ENCODE measurements at places on chromosomes 13 and 19.

- DNase-seq: no peak
Measured at GRCh38 chr13:81562598-81562997, 1221.7 kb upstream of the SPRY2 start.

DNA sequence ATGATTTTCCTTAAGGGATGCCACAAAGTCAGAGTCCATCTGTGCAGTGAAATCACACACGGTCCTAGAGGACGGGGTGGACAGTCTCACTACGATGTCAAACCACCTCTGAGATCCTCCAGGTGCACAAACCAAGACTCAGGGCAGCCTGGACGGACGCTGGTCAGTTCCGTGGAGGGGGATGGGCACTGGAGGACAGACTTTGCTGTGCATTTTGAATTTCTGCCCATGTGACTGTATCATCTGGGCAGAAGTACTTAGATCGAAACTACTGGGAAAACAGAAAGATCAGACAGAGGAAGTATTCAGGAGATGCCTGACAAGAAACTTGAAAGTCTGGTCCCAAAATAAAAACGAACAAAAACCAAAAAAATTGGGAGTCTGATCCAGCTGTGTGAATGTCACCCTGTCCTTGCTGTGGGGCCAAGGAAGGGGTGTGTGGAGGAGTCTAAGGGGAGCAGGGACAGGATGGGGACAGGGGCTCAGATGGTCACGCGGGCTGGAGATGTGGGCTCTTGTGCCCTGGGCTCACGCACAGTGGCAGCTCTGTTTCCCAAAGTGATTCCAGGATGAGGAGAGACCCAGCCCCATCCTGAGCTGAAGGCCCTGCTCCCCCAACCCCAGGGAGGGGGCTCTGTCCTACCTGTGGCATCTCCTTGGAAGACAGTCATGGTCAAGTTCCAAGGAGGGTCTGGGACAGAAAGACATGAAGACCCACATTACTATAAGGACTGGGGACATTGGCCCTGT lies 1.5 kb downstream of the SIGLEC8 start:
- DNase-seq: no peak

DNA sequence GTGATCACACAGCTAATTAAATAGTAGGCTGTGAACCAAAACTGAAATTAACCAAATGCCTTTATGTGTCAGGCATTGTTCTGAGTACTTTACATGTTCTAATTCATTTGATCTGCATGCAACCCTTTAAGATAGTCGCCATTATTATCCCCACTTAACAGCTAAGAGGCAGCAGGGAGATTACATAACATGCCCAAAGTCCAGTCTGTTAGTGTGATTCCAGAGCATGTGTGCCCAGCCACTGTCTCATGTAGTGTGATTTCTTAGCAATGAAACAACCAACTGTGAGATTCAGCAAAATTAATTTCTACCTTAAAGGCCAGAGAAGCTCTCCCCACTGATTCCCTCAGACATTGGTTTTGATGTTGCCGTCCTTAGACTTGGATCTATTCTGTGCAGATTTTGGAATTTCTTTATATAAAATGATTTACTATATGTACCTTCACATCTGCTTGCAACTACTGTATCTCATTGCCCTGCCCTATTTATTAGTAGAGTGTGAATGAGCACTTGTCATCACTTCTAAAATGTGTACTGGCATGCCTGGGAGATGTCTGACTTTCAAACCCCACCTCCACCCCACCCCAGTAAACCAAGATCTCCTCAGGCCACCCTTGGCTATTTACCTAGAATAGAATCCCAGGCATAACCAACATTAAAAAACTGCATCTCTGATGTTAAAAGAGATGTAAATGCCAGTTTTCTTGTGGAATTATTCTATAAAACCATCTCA lies 41.2 kb downstream of the POLR1D start:
- DNase-seq: no peak

- DNase-seq: no peak
Measured at GRCh38 chr13:112952759-112953551, 16.1 kb upstream of the MCF2L start.

- no peak for DNase-seq
Measured at GRCh38 chr13:114099918-114100445, 32.4 kb downstream of the RASA3 start.

- peak; percentile 93 for DNase-seq
Measured at GRCh38 chr19:34676697-34677385, at the start of gene SCGB2B2. Gene SCGB2B2 (minus strand): TSS chr19:34677159. CDS start chr19:34594563, 82,596 bp downstream.

DNA sequence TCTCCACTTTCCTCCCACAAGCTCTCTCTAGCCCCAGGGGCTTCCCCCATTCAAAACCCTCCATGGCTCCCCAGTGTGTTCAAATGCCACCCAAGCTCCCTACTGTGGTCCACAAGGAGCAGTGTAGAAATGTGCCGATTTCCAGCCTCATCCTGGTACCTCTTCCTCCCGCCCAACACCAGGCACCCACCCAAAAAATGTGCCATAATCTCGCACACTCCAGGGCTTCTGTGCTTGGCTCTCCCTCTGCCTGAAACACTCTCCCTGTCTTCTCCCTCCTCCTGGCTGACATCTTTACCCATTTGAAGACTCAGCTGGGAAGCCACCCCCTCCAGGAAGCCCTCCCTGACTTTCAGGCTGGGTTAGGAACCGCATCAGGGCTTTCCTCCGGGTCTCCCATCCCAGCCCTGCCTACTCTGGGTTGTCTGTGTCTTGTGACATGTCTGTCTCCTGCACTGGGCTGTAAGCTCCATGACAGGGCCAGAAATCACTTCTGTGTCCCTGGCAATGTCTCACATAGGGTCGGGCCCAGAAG lies 16.6 kb upstream of the MEIS3 start:
- DNase-seq: no peak

GRCh38 chr13:26727633-26728032 lies 33.0 kb downstream of the GPR12 start:
- no peak for DNase-seq

DNA sequence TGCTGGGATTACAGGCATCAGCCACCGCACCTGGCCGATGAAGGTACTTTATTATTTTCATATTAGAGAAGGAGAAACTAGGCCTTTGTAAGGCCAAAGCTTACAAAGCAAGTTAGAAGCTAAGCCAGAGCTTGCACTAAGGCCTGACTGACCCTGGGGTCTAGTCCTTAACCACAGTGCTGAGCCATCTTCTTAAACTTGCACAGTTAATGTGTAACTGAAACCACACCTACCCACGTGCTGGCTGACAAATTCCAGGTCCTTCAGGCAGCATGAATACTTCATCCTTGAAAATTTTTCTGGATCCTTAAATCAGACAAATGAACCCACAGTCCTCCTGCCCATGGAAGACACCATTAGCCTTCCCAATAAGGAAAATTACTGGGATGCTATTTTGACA lies 880.6 kb downstream of the UQCRFS1 start:
- no peak for DNase-seq

DNA sequence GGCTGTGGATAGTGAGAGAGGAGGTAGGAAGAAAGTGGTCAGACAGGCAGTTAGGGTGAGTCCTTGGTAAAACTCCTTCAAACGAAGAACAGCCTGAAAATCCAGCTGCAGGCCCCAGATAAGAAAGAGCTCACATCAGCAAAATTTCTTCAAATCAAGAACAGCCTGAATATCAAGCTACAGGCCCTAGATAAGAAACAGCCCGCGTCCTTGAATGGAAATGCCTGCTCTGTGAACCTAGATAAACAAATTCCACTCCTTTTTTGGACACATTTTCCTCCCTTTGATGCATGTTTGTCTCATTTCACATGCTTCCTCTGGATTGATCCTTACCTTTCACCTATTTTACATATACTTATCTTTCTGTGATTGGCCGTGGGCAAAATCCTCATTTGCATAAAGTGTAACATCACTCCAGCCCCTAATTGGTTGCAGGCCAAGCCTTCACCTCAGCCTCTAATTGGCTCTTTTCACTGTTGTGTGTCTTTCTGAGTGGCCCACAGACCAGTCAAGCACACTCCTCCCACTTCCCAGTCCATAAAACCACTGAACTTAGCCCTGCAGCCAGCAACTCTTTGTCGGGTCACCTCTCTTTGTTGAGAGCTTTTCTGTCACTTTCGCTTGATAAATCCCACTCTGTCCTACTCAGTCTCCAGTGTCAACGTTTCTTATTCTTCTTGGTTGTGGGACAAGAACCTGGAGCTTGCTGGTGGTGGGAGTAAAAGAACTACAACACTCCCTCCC lies 6.0 kb upstream of the SULT2A1 start:
- DNase-seq: no peak

DNA sequence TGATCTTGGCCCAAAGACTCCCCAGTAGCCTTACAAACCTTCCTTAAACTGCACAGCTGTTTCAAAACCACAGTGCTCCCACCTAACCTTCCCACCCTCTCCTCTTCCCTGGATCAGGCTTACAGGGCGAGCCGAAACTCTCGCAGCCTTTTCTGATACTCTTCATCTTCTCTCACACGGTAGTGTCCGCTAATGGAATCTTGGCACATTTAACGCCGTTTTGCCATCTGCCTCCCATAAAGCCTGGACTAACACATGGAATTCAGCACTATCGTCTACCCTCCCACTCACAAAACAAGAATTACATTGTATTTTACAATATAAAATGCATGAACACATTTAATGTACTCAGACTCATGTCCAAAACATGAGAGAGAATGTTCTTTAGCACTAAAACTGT lies 135.9 kb downstream of the RAP2A start:
- DNase-seq: no peak

- DNase-seq: peak; percentile 44
Measured at GRCh38 chr13:28324181-28324789, 170.6 kb downstream of the FLT1 start.

DNA sequence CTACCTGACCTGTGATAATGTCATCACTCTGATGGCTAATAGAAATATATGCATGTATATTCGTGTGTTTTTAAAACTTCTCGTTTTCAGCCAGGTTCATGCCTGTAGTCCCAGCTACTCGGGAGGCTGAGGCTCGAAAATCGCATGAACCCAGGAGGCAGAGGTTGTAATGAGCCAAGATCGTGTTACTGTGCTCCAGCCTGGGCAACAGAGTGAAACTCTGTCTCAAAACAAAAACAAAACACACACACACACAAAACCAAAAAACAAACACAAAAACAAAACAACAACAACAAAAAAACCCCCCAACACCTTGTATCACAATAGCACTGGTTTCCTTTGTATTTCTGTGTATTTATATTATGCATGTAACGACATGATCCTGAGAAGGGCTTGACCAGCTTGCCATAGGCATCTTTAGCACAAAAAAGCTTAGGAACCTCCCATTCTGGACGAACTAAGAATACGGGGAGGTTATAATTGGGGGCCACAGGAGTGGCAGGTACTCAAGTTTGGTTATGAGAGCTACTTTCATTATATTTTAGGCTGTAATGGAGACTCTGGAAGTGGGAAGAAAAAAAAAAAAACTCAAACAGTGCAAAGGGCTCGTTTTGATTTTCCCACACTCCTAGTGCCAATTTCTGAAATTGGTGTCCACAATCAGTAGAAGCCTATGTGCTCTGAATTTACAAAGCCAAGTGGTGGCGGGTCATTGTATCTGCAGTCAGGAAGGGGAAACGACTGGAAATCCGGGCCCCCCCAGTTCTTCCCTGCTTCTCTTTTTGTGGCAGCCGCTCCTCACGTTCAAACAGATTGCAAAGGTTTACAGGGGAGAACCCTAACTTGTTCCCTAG lies 1.2 kb upstream of the ACP7 start:
- no peak for DNase-seq

DNA sequence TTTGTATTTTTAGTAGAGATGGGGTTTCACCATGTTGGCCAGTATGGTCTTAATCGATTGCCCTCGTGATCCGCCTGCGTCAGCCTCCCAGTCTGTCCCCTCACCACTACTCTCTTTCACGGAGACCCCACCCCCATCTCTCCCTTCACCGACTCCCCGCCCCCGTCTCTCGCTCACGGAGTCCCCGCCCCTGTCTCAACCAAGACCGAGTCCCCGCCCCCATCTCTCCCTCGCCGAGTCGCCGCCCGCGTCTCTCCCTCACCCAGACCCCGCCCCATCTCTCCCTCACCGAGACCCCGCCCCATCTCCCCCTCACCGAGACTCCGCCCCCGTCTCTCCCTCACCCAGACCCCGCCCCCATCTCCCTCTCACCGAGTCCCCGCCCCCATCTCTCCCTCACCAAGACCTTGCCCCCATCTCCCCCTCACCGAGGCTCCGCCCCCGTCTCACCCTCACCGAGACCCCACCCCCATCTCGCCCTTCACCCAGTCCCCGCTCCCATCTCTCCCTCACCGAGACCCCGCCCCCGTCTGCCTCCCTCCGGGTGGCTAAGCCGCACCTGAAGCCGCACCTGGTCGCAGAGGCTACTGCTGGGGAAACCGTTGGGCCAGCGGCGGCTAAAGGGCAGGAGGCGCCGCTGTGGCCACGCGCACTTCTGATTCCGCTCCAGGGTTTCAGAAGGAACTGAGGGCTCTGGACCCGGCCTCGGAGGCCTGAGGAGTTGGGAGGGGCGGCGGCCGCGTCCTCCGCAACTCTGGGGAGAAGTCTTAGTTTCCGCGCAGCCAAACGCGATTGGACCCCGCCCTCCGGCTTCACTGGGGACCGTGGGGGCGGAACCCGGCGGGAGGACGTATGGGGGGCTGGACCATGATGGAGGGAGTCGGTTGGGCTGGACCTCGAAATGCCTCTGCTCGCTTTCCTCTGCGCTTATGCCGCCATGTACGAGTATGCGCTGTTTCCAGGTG lies 17.1 kb upstream of the ZNF846 start:
- peak; percentile 90 for DNase-seq

GRCh38 chr13:82330499-82330898 lies 1551.8 kb downstream of the SLITRK1 start:
- DNase-seq: no peak

Measured in NCI-H1092 treated with DMSO at 0.1 percent for 48 hours (cell line).